Hypothalamus (tissue), 51 donors: ENCODE measurements at places on chromosomes 3 and 15.

DNA sequence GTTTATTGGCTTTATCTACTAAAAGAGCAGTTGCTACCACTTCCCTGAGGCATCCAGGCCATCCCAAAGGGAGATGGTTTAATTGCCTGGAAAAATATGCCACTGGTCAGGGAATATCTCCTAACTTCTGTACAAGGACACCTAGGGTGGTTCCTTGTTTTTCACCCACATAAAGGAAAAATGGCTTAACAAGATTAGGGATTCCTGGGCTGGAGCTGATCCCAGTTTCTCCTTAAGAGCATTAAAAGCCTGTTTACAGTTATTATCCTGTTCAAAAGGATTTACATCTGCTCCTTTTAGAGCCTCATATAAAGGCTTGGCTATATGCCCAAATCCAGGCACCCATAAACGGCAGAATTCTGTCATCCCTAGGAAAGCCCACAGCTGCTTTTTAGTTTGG, 70.2 kb upstream of the WNT7A start:
- no peak for DNase-seq

GRCh38 chr3:89179355-89180001, 72.1 kb downstream of the EPHA3 start:
- no peak for DNase-seq

- no peak for DNase-seq
Observed at GRCh38 chr3:58459160-58459559, 25.5 kb upstream of the PDHB start.

DNA sequence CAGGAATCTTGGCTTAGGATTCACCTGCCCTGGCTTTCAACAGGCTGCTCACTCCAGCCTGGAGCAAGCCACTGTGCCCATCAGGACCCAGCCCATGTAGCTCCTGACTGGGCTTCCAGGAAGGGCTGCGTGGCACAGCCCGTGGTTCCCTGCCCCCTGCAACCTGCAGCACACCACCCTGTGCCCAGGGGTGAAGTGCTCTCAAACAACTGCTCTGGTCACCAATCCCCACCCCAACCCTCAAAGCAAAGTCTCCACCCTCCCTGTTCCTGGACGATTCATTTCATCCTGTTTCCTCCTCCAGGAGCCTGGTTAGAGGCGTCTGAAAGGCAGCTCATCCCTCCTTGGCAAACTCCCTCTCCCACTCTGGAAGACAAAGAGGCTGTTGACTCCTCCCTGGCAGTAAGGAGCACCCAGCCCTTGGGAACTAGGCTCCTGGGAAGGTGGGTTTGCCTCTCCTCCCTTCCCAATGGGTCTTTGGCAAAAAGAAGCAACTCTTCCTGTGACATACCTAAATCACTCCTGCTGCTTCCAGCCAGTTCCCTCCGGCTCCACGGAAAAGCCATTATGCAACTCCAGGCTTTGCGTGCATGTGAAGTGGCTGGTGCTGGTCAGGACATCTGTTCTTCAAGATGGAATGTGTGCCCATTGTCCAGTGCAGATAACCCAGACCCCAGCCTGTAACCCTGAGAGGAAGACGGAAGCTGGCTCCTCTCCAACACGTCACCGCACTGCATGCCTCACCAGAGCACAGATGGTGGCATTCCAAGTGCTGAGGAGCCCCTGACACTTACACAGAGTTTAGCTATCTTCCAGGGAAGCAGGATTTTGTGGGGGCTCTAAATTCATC, 29.1 kb upstream of the VIPR1 start:
- DNase-seq, result no peak

- no peak for DNase-seq
Observed at GRCh38 chr3:98814817-98815420, 51.8 kb downstream of the ST3GAL6 start.

GRCh38 chr3:95476534-95476933, 1337.9 kb upstream of the EPHA6 start:
- no peak for DNase-seq

DNA sequence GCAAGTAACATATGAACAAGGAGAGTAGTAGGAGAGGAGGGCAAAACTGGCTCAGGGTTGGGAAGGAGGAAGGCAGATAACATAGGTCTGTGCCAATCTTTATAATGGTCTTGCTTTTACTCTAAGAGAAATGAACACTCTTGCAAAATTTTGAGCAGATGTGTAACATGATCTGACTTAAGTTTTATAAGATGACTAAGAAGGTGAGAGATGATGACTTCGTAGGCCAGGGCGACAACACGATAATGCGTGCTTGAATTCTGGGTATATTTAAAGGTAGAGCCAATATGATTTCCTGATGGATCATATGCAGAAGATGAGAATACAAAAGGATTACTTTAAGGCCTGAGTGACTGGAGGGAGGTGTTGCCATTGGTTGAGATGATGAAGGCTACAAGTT, 265.4 kb upstream of the KCNMB2 start:
- DNase-seq, result no peak

GRCh38 chr3:127107491-127108375, 85.2 kb upstream of the PRR23E start:
- no peak for DNase-seq

GRCh38 chr3:48716508-48716981, 476 bp downstream of the IP6K2 start:
- DNase-seq, result no peak

- DNase-seq, result no peak
Observed at GRCh38 chr3:161854232-161854771, 357.7 kb downstream of the OTOL1 start.
